ENCODE measurements at places on chromosomes 1 and 21.

- DNase-seq: no peak
Measured at GRCh38 chr1:114224196-114224907, 70.7 kb upstream of the SYT6 start.

DNA sequence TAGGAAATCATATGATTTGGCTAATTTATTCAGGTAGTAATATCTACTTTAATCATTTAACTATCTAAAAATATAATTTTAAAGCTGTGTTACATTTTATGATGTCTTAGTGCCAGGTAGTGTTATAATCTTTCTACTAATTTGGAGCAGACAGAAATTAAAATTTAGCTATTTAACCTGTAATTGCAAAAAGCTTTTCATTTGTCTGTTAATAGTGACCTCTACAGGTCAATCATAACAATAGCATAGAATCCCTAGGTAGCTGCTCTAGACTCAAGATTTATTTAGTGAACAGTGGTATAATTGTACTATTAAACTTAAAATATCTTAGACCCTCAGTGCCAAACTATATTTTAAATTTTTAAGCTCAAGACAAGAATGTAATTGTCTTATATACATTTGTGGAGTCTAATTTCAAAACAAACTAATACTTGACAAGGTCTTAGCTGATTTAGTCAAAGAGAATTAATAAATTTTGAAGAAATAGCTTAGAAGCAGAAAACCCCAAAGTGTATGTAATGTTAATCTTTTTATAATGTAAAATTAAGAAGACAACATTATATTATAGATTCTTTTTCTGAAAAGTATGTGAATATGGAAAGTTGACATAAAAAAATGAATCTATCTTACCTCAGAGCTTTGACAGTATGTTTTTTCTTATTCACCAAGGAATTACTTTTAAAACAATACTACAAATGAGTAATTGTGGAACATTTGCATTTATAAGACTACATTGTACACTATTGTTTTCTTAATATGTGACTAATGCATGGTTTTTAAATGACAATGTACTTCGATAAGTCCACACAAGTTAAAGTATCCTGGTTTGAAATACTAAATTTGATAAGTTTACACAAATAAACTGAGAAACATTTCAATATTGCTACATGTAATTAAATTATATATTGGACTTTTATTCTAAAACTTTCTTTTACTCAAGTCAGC is 64.1 kb upstream of the RNPC3 start:
- DNase-seq: peak; percentile 5

- DNase-seq: no peak
Measured at GRCh38 chr1:53145942-53146708, 3.7 kb upstream of the SLC1A7 start.

DNA sequence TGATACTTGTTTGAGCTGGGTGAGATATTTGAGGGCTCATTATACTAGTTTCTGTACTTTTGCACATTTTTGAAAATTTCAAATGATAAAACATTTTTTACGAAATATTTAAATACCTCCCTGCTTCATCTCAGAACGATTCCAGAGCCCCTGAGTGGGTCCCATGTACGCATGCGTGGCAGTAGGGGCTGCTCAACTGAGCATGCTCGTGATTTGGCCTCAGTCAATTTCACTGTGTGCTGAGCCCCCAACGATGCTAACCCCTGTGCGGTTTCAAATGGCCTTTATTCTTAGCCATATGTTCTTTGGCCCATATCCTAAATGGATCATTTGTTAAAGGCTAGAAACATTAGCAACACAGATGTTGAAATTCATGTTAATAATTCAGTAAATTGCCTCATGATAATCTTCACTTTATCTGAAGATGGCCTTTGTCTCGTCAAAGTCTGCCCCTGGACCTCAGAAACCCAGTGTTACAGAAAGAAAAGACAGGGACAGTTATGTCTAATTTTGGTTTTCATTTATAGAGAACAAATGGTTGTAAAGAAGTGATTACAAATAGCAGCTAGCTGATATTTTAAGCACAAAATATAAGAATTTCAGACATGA is 108.2 kb downstream of the MRPS6 start:
- no peak for DNase-seq

- DNase-seq: no peak
Measured at GRCh38 chr1:205030896-205031295, 12.1 kb upstream of the CNTN2 start.

- no peak for DNase-seq
Measured at GRCh38 chr1:169867012-169867675, 26.6 kb downstream of the SCYL3 start.

DNA sequence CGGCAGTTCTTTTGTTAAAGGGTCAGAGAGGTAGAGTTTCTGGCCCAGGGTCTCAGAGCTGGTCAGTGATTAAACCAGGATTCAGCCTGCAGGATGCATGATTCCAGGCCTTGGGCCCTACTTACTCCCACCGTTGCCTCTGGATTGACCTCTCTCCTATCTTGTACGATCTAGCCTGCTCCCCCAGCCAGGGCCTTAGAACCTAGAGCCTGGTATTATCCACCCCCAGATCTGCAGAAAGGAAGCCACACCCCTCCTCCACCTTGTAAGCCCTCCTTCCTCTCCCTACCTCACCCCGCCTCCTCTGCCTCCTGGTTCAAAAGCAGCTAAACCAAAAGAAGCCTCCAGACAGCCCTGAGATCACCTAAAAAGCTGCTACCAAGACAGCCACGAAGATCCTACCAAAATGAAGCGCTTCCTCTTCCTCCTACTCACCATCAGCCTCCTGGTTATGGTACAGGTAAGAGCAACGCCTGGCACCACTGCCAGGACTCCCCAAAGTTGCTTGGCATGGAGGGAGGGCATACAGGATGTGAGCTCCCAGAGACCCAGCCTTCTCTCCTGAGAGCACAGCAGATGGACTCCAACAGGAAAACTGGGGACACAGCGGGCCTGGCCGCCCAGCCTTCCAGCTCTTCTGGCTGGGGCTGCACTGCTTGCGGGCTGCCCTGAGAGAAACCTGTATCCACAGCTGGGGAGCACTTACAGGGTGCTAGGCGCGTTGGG is at the start of gene CD52:
TSS of gene CD52 (plus strand) at position 347 of the 726 bp plus-strand sequence. CDS start at position 407, 60 bp downstream.
- no peak for DNase-seq

DNA sequence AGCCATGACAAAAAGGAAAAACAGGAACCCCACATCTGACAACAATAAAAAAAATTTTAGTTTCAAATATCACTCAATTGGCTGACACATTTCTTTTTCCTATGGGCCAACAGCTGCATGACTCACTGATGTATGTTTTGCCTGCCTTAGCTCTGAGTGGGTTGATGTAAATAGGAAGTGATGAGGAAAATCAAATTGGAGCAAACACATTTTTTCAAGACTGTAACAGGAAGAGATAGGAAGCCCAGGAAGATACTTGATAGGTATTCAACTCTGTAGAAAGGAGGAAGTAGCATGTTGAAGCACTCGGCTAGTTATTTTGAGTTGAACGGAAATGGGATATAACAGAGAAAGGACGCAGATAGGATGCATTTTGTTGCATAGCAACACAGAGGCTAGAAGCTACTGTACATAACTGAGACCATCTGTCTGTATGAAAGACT is 168.0 kb upstream of the NR5A2 start:
- DNase-seq: peak; percentile 31

- no peak for DNase-seq
Measured at GRCh38 chr21:39071623-39072214, 111.5 kb downstream of the PSMG1 start.
